ENCODE measurements at places on chromosomes 3 and 15.

DNA sequence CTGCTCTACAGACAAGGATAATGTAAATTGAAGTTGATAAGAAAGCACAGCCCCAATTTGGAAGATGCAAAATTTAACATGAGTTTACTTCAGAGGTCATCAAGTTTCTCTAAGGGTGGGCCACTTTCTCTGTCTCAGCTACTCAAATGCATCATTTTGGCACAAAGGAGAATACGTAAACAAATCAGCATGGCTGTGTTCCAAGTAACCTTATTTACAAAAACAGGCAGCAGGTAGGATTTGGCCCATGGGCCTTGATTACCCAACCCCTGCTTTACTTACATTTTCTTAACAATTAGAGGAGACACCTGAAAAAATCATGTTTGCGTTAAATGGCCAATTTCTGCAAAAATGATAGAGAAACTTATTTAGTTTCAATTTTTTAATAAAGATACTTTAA lies 181.7 kb downstream of the GBE1 start:
- peak; percentile 26 for DNase-seq

GRCh38 chr3:156323466-156323865 lies 203.1 kb downstream of the KCNAB1 start:
- DNase-seq: no peak

- DNase-seq: no peak
These were observed 42.9 kb upstream of the TSC22D2 start for GRCh38 chr3:150365132-150365604.

DNA sequence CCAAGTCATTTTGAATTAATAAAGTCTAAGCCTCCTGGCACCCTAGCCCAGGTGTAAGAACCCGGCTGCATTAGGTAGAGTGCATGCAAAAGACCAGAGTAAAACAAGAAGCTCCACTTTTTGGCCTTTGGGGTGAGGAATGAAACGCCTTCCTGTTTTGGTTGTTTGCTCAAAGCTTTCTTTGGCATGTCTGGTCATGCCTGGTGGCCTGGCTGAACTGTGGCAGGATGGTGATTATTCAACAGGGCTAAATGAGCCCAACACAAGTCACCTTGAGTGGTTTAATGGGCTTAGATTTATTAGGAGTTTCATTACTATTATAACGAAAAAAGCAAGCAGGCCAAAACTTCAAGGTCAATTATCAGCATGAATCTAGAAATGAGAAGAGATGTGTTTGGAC lies 40.9 kb upstream of the LDHAL6B start:
- DNase-seq: peak; percentile 60

DNA sequence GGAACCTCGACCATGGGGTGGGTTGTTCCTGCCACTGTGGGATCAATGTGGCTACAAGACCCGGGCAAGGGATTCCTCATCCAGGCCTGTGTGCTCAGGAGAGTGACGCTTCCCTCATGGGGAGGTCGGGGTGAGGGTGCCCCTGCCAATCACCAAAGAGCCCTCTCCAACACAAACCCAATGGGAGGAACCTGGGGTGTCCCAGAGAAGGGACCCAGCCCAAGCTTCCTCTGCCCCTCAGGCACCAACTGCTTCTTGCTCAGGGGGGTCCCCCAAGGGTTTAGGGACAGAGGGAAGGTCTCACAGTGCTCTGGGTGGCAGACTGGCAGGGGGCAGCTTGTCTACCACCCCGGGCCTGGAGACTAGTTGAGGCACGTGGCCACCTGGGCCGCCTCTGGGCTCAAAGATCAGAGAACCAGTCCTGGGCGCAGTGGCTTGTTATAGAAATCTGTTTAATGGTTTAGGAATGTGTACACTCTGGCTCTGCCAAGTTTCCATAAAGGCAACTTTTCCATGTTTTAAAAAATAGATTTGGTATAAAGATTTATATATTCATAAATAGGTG lies 26.6 kb downstream of the GP9 start:
- DNase-seq: no peak

DNA sequence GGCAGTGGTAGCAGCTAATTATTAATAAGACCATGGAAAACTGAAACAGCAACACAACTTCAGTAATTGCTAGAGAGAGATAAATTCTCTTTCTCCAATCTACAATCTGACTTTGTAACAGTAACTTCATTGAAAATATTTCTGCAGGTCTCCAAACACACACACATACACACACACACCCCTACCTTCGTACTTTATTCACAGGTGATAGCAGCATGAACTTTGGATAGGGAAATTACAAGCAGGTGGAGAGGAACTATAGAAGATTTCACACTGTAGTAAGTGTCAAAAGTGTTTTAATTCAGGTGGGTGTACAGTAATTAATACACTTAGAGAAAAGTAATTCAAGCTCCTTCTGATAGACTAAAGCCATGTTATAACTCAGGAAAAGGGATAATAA lies 587.5 kb downstream of the TUSC7 start:
- no peak for DNase-seq

GRCh38 chr3:87077355-87077754 lies 86.4 kb upstream of the VGLL3 start:
- no peak for DNase-seq

DNA sequence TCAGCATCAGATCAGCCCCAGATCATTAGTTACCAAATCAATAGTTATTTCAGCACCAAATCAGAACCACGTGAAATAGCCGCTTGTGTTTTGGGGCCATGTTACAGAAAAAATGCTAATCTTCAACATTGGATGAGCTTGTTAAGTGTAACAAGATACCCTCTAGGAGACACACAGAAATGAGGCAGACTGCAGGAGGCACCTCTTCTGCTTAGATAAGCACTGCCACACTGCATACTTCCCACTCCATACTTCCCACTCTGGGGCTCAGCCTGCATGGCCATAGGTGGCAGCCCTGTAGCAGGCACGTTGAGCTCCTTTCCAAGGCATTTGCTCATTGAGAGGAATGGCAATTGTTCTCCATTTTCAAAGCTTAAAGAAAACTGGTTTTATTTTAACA lies 73.3 kb downstream of the CHCHD6 start:
- no peak for DNase-seq

DNA sequence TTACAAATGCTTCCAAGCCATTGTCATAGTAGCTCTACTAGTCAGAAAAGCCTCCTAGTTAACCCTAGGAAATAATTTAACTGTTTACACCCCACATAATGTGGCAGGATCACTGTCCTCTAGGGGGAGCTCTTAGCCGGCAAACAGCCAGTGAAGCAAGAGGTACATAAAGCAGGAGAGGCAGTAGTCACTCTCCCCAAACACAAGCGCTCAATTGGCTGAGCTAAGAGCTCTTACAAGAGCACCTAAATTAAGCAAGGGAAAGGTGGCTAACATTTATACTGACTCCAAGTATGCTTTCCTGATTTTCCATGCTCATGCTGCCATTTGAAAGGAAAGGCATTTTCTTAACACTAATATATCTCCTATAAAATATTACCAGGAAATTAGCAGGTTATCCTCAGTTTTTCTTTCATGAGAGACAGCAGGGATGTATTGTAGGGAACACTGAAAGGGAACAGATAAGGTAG lies 37.6 kb downstream of the NCEH1 start:
- DNase-seq: peak; percentile 42

GRCh38 chr15:90790057-90790456 lies 72.9 kb downstream of the BLM start:
- DNase-seq: no peak

DNA sequence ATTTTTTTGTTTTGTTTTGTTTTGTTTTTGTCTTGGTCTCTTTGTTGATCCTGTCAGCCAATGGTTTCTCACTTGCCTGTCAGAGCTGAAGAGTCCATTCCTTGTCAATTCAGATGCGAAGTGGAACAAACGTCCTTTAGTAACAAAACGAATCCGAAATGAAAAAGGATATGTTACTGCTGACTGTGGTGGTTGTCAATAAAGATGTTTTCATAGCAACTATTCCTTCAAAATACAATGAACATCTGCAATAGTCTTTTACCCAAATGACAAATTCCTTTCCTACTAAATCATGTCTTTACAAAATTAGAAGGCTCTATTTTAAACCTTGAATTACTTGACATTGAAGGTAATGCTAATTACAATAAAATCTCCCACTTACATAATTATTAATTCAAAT lies 134.7 kb downstream of the SERPINI1 start:
- DNase-seq: no peak
